ENCODE measurements at places on chromosomes 3 and 15.
A peak's percentile ranks its signal among the peaks of the same experiment; 100 is the strongest.

DNA sequence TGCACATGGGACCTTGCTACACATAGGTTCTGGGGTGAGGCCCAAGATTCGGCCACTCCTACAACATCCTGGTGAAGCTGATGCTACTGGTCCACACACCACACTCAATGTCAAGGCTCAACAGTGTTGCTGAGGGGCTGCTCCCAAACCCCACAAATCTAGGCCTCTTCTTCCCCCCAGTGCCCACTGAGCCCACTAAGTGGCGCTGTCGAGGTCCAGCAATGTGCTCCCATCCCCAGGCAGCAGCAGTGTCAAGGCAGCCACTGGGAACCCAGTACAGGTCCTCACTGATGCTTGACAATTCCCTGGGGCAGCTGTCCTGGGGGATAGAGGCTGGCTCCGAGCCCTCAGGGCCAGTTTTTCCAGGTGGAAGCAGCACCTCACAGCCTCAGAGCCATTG lies 21.5 kb downstream of the SCN5A start:
- no peak for DNase-seq

DNA sequence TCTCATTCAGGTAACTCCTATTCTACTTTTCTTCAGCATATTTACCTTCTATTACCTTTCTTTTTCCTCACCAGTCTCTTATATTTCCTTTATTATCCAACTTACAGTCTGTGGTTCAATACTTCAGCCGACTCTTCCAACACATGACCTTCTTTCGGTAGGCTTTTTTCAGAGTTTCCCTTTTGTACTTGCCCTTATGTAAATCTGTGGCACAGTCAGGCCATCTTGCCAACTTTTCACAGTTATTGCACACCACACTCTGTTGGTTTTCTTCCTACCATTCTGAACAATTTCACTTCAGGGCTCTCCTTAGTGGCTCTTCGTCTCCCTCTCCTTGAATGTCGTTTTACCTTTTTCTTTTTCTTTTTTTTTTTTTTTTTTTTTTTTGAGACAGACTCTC lies 427.8 kb downstream of the LPP start:
- DNase-seq = no peak

DNA sequence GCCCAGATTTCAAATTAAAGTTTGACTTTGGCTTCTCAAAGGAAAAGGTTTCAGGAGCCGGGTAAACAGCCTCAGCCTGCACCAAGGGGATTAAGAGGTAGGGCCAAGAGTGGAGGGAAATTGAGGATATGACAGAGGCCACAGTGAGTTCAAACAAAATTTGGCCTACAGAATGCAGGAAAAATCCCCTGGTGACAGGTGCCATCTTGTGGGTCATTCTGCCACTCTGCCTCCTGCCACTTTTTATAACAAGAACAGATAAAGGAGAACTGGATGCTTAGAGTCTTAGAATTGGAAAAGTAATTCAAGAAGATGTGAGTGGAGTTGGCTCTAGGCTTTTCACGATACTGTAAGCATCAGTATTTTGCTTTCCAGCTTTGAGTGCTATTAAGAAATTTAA lies 253.2 kb downstream of the NR2F2 start:
- no peak for DNase-seq

DNA sequence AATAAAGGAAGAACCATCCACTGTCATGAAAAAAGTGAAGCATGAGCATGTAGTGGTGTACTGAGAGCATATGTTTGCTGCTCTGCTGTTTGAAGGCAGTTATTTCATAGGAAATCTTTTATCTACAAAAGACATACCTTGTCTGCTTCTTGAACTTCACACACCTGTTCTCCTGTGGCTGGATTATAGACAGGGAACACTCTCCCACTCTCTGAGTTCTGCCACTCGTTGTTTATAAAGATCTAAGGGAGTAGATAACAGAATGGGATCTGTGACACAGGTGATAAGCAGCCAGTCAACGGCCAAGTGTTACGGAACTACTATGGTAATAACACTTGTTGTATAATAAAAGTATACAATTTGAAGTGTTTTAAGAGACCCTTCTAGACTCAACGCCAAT lies 51.5 kb downstream of the ALDH1A2 start:
- no peak for DNase-seq

DNA sequence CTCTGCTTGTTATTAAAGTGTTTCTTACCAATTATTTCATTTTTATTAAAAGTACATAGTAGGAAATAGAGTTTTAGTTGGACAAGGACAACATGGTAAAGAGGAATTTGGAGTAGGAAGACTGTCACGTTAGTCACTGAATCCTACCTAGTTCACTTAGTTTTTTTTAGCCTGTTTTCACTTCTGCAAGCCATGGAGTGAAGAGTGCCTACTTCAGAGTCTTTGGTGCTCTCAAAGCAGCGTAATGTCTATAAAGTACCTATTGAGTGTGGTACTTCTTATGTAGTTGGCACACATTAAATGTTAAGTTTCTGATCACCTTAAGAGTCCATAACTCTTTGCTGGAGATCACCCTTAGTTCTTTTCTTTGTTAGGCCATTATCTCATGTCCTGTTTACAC lies 78.7 kb downstream of the LPP start:
- DNase-seq = no peak

DNA sequence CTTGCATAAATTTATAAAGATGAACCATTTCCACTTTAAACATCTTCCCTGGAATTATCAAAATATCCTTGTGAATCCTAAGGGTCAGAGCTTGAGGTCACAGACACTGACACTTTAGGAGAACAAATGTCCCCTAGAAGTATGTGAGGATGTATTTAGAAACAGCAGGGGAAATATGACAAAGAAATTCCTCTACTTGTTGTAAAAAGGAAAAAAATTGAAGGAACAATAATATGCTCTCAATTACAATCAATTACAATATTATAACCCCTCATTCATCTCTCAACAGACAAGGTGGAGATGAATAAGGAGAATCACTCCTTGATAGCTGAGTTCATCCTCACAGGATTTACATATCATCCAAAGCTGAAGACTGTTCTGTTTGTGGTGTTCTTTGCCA lies at the start of gene OR5K3:
OR5K3 (plus strand) TSS at position 301 of the 400 bp plus-strand sequence; CDS start at position 301, 0 bp downstream.
- no peak for DNase-seq

- DNase-seq = no peak
Measured at GRCh38 chr3:28399206-28399605, 50.6 kb upstream of the AZI2 start.

GRCh38 chr3:23889386-23889785 lies 27.4 kb downstream of the NKIRAS1 start:
- DNase-seq = no peak

GRCh38 chr15:35963326-35963725 lies 417.4 kb upstream of the DPH6 start:
- DNase-seq = no peak

DNA sequence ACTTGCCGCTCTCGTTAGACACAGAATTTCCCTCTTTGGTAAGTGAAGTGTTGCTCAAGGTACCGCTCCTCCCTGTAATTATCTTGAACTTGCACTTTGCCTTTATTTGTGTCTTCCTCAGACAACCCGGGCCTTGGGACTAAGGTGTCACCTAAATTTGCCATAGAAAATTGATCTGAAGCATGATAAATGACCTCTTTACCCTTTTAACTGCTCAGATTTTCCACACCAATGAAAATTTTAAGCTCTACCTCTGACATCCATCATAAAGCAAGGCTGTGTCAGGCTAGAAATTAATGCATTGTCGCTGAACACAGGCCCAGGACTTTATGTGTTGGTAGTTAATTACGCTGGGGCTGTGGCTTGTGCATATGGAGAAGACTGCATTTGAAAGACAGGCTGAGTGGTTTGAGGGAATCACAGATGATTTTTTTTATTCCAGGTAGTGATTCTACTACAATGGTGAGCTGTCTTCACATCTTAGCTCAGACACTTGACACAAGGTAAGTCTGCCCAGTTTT lies 199.6 kb upstream of the CHRM5 start:
- no peak for DNase-seq

DNA sequence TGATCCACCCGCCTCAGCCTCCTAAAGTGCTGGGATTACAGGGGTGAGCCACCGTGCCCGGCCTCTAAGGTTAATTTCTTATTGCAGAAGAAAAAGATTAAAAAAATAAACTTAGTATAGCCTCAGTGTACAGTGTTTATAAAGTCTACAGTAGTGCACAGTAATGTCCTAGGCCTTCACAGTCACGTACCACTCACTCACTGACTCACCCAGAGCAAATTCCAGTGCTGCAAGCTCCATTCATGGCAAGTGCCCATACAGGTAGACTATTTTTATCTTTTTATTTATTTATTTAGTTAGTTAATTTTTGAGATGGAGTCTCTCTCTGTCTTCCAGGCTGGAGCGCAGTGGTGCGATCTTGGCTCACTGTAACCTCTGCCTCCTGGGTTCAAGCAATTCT lies 3.2 kb upstream of the FLNB start:
- no peak for DNase-seq

DNA sequence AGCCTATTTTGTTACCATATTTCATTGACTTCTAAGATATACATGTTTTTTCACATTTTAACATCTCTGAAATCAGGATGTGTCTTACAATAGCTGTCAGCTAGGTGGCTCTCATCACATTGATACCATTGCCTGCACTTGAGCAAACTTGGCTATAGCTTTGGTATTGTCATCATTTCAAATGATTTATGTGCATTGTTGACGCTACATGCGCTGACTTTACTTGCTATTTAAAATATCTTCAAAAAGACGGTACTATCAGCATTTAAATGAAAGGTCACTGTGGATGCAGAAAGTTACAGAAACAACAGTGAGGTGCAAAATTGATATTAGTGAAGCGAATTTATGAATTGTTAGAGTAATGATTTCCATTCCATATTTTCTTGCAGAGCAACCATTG lies 54.0 kb upstream of the ABHD2 start:
- no peak for DNase-seq

DNA sequence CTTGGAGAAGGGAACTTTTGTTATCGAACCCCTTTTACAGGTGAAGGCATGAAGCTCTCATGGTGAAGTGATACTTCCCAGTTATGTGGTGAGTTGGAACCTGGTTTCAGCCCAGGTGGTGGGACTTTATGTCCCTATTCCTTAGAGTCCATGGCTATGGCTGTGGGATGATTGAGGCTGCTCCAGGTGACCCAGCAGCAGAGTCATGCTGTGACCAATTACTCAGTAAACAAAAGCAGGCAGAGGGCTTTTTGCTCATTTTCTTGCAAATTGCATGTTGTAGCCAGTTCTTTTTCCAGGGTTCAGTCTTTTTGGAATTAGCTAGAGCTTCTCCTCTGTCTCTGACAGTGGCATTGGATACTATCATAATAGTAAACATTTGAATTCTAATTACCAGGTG lies 70.7 kb downstream of the CACNA2D3 start:
- DNase-seq = no peak

- no peak for DNase-seq
Measured at GRCh38 chr3:186257866-186258265, 104.2 kb downstream of the DGKG start.

DNA sequence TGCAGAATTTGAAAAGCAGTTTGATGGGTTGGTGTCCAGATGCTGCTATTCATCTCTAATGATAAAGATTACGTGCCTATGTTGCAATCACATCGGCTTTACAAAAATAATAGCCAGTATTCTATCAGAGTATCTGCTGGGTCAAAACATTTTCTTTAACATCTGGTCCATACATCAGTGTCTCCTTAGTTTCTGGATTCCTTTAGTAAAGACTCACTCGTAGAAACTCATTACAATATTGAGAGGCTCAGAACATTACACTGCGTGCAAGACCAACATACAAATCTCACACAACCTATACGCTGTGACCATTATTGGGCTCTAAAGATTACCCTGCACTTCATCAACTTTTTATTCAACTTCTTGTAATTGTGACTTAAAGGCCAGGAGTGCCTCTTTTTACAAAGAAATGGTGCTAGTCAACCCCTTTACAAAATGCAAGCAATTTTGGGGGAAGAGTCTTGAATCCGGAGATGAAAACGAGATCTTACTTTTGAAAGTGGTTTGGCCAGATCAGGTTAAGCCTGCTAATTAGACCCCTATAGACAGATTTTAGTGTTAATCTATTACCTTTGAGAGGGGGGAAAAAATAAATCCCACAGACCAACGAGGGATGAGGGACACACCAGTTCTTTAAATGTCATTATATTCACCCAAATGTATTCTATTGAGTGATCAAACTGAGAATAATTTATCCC lies 2.9 kb downstream of the TRA2B start:
- DNase-seq = no peak

DNA sequence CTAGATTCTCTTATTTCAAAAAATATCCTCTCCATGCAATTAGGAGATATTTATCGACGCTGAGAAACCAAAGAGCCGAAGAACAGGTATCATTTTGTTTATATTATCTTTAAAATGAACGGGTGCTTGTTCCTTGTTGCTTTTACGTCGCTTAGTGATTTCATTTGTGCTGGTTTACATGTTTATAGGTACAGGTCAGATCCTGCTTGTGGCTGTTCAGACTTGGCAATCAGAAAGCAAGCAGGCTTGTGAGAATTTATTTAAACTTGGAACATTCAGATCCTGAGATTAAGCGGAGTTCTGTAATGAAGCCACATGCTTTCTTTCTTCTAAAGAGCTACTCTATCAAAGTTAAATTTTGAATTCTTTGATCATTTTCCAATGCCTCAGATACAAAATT lies 43.0 kb upstream of the ATP2C1 start:
- DNase-seq = no peak

- DNase-seq = peak; percentile 23
Measured at GRCh38 chr3:72009851-72010443, 225.0 kb upstream of the PROK2 start.

DNA sequence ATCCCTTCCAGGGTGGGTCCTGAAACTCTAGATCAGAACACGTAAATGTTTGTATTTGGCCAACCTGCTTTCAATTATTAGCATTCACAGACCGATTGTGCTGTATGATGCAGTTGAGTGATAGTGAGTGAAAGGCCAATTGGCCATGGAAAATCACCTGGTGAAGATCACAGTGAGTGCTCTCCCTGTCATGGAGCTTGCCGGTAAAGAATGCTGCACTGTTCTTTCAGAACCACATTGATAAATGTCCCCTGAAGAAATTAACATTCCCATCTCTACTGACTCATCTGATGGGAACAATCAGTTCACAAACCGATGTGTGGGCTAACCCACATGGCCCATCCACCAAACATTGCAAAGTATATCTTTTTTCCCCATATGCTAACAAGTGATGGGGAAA lies 324.8 kb upstream of the TBL1XR1 start:
- no peak for DNase-seq

DNA sequence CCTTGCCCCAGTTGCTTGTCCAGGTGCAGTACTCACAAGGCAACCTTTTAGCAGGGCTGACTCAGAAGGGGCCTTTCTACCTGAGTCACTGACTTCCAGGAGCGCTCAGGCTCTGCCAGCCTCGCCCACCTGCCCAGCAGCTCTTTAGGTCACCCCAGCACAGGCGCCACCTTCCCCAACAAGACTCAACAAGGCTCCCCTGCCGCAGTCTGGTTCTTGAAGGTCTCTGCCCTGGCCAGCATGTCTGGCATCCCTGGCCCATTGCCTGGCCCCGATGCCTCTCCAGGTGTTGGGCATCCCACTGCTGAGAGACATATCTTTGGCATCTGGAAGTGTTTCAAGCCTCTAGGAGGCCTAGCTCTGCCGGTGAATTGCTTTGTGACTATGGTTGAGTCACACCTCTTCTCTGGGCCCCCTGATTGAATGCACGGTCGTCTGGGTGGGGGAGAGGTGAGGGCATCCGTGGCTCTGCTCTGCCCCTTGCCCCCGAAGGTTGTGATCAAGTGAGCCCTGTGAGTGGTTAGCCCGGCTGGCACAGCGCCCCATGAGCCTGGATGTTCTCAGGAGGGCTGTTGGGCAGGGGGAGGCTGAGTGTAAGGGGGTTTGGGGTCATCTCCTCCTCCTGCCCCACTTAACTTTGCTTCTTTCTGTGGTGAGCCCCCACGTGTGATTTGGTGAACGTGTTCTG lies 21.6 kb downstream of the SNX33 start:
- no peak for DNase-seq
